ENCODE measurements at places on chromosomes 1 and 21.

- no peak for DNase-seq
Measured at GRCh38 chr1:228772516-228773212, 37.4 kb downstream of the RHOU start.

DNA sequence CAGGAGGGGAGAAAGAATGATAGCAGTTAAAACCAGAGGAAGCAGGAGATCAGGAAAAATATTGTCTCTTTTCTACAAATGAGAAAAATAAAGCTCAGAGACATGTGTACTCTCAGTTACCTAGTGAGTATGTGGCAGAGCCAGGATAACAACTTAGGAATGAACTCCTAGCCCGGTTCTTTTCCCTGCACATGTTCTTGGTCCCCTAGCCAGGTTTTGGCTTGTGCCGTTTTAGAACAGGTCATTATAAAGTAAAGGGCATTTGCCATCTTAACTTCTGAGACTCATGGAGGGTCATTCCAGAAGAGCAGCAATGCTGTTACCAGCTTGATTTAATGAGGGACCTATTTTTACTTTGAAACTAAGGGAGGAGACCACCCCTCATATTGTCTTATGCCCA, 48.1 kb upstream of the DAB1 start:
- no peak for DNase-seq

GRCh38 chr1:3881193-3881480, 18.9 kb downstream of the C1orf174 start:
- no peak for DNase-seq

GRCh38 chr1:168386949-168387586, 106.4 kb downstream of the TBX19 start:
- DNase-seq = peak; percentile 68

Data from neural progenitor cell (in vitro differentiated cells).